Activated CD4-positive, alpha-beta T cell treated with anti-CD3 and anti-CD28 coated beads for 36 hours (primary cell): ENCODE measurements at places on chromosomes 2 and 18.
A peak's percentile ranks its signal among the peaks of the same experiment; 100 is the strongest.

DNA sequence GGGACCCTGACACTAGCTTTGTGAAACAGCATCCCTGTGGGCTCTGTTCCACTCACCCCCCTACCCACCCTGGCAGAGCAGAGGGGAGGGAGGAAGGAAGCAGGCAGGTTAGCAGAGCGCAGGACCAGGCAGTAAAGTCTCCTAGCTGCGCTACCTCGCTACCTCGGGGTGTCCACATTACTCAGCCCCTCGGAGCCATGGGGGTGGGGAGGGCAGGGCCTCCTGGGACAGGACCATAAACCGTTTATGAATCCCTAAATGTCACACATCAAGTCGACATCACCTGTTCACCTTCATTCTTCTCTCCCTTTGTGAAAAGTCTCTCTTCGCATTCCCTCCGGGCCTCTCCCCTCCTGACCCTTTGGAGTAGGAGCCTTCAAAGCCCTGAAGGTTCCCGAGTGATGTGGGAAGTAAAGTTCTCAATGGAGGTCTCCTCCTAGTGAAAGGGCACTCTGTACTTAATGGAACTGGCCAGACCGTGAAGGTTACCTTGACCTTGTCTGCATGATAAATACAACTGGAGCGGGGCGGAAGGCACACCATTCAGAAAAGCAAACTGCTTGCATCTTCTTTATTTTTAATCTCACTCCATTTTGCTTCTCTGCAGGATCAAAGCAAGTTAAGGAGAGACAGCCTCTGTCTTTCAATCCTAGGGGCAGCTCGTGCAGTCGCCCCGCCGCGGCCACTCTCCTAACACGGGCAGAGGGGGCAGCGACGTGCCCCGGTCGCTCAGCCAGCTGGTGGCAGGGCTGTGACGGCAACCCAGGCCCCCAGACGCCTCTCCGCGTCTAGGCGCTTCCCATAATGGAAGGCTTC lies 23.7 kb upstream of the SMAD7 start:
- peaks cover 9% of the 10 kb centered on the region for H3K27me3 ChIP-seq
- H3K27ac ChIP-seq = peak overlapping the region; percentile 55
- peak overlapping the region; percentile 66 for H3K4me3 ChIP-seq
- no peaks in the 10 kb centered on the region for H3K36me3 ChIP-seq
- peaks cover 11% of the 10 kb centered on the region for H3K4me1 ChIP-seq

GRCh38 chr2:111975053-111975552 lies 76.7 kb downstream of the MERTK start:
- H3K36me3 ChIP-seq = peaks cover 4% of the 10 kb centered on the region
- peaks cover 10% of the 10 kb centered on the region for H3K27me3 ChIP-seq
- no peak overlapping the region for H3K4me3 ChIP-seq

- peaks cover 18% of the 10 kb centered on the region for H3K4me1 ChIP-seq
- DNase-seq = no peak
- no peaks in the 10 kb centered on the region for H3K27me3 ChIP-seq
Observed at GRCh38 chr2:136389809-136390208, 271.9 kb upstream of the CXCR4 start.

DNA sequence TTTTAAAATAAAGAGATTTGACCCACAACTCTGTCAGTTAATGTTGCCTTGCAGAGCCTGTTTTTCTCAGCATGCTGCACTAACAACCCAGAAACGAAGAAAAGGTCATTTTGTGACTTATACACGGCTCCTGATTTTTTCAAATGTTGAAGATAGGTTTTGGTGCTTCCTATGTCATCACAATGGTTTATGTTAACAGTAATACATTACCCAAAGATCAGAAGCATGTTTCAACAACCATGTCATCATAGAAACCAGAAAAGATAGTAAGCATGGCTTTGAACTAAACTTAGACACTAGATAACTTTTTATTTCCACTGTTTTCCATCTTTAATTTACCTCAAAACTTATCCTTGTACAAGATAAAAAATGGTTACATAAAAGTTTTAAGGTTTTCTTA lies 10.1 kb downstream of the BAZ2B start:
- DNase-seq = no peak
- no peaks in the 10 kb centered on the region for H3K27me3 ChIP-seq
- H3K4me3 ChIP-seq = no peak overlapping the region
- no peaks in the 10 kb centered on the region for H3K36me3 ChIP-seq
- H3K4me1 ChIP-seq = peaks cover 2% of the 10 kb centered on the region

- H3K36me3 ChIP-seq = no peaks in the 10 kb centered on the region
- peaks cover 32% of the 10 kb centered on the region for H3K4me1 ChIP-seq
- H3K27ac ChIP-seq = no peak overlapping the region
- no peaks in the 10 kb centered on the region for H3K27me3 ChIP-seq
- H3K4me3 ChIP-seq = no peak overlapping the region
Observed at GRCh38 chr2:20049637-20050036, 1.8 kb downstream of the LAPTM4A start.

- H3K4me1 ChIP-seq = no peaks in the 10 kb centered on the region
- no peak overlapping the region for H3K4me3 ChIP-seq
- no peak overlapping the region for H3K27ac ChIP-seq
- no peak for DNase-seq
- H3K36me3 ChIP-seq = no peaks in the 10 kb centered on the region
Observed at GRCh38 chr2:235709124-235709813, 215.4 kb downstream of the AGAP1 start.

DNA sequence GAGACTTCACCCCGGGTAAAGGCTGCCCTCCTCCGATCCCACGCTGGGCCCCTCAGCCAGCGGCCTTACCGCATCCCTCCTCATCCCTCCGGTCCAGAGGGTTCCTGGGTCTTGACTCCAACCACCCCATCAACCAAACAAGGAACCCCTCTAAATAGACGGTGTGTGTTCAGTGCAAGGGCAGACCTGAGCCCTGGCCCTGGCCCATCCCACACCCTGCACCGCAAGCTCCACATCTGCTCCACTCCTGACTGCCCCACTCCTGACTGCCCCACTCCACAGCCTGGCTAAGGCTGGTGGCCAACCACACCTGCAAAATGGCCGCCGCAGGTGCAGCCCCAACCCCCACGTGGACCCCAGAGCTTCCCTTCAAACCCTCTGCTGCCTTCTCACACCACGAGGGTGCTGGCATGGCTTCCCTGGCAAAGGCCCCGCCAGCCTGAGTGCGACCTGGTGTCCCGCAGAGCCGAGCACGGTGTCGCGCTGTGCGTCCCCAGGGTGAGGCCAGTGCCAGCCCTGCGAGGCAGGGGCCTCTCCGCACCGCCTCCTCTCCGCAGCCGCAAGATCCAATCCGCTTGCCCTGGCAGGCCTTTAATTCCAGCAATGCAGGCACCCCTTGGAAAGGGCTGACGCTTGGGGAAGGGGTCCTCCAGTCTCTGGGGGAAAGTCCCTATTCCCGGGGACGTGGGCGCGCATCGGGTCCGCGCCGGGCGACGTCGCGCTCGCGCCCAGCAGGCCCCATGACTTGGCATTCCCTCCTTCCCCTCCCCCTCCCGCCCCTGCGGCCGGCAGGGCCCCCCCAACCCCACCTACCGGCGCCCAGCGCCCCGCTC lies 1.5 kb downstream of the KIF1A start:
- no peak overlapping the region for H3K27ac ChIP-seq
- peak overlapping the region; percentile 23 for H3K4me3 ChIP-seq
- peaks cover 6% of the 10 kb centered on the region for H3K4me1 ChIP-seq
- H3K27me3 ChIP-seq = peaks cover 35% of the 10 kb centered on the region

DNA sequence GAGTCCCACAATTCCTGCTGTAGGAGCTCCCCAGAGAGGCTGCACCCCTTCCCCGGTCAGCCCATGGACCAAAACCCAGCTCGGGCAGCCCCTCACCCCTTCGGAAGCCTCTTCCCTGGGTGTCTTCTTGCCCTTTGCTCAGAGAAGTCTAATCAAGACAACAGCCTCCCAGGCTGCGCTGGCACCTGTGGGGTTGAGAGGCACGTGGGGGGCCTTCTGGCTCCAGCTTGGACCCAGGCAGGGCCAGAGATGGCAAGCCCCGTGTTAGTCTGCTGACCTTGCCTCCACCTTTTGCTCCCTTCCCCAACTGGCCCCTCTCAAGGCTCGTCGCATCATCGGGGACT lies 10.4 kb downstream of the SLC4A3 start:
- no peak overlapping the region for H3K27ac ChIP-seq
- H3K4me3 ChIP-seq = no peak overlapping the region
- no peak for DNase-seq
- peaks cover 6% of the 10 kb centered on the region for H3K27me3 ChIP-seq
- no peaks in the 10 kb centered on the region for H3K36me3 ChIP-seq

DNA sequence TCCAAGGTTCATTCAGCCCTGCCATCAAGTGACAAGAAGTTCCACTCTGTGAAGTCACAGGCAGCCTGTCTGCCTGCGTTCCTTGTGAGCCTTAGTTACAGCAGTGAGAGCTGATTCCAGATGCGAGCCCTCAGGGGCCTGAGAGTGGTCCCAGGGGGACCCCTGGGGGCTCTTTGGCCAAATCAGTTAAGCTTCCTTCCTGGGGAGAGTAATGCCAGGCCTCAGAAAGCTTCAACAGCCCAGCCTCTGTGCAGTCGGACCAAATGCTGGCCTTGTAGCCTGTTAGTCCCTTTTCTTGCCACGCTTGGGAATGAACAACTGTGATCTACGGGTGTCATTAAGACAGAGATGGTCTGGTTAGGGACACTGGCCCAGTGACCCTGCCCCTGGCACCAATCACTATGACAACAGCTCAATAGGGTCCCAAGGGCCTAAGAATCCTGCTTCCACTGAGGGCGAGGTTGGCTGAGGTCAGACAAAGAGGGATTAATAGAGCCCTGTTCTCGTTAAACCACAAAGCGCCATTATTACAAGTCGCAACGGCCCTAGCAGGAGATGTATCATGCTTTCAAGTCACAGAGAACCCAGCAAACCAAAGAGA lies 50.9 kb downstream of the HS1BP3 start:
- no peaks in the 10 kb centered on the region for H3K27me3 ChIP-seq
- no peak overlapping the region for H3K27ac ChIP-seq
- no peak for DNase-seq
- peaks cover 6% of the 10 kb centered on the region for H3K4me1 ChIP-seq
- H3K4me3 ChIP-seq = no peak overlapping the region
